ENCODE measurements at places on chromosomes 5 and 9. TPM values are rescaled to one million over a fixed set of nuclear protein-coding genes. Genes with fewer than 3 reads are reported as not detected.

- no peak for DNase-seq
- H3K36me3 ChIP-seq = no peaks in the 10 kb centered on the region
- no peak overlapping the region for H3K27ac ChIP-seq
- no peaks in the 10 kb centered on the region for H3K27me3 ChIP-seq
- H3K4me1 ChIP-seq = peaks cover 7% of the 10 kb centered on the region
Measured at GRCh38 chr9:27537027-27537435, 7.4 kb upstream of the MOB3B start.

- DNase-seq = no peak
- H3K27me3 ChIP-seq = no peaks in the 10 kb centered on the region
- H3K27ac ChIP-seq = no peak overlapping the region
- no peak overlapping the region for H3K4me3 ChIP-seq
- no peaks in the 10 kb centered on the region for H3K4me1 ChIP-seq
Measured at GRCh38 chr5:92409134-92409533, 1026.0 kb upstream of the ARRDC3 start.

Gene LCN1
- total RNA-seq = not detected

Gene LYRM7
- 12.0 TPM for total RNA-seq

DNA sequence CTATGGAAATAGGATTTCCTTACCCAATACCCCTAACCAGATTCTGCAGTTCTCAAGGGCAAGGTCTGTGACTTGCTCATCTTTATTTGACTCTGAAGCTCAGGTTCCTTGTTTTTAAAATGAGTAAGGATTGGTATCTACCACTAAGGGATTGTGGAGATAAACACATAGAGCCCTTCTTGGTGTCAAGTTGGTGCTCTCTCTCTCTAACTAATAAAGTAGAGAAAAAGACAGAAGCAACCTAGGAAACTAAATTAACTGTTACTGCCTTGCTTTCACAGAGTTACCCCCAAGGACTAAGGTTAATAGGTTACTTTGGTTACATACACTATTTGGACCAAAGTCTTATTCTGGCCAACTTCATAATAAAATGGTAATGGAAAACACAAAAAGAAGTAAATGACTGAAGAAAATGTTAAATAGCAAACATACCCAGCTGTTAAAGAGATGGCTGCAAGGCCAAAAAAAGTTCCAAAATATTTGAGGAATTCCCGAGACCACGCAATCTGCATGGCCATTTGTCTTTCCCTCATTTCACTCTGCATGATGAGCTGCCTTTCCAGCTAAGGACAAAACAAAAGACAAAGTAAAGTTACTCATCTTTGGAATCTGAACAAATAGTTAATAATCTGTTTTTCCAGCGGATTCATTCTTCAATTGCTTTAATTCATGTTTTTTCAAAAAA lies 21.8 kb upstream of the RLN1 start:
- no peak overlapping the region for H3K4me3 ChIP-seq
- H3K36me3 ChIP-seq = peaks cover 25% of the 10 kb centered on the region
- DNase-seq = no peak
- H3K27ac ChIP-seq = no peak overlapping the region
- peaks cover 9% of the 10 kb centered on the region for H3K4me1 ChIP-seq

- DNase-seq = no peak
- H3K4me3 ChIP-seq = no peak overlapping the region
- no peak overlapping the region for H3K27ac ChIP-seq
- peaks cover 11% of the 10 kb centered on the region for H3K4me1 ChIP-seq
- H3K36me3 ChIP-seq = peaks cover 2% of the 10 kb centered on the region
Measured at GRCh38 chr9:121398374-121398773, 28.3 kb upstream of the STOM start.

DNA sequence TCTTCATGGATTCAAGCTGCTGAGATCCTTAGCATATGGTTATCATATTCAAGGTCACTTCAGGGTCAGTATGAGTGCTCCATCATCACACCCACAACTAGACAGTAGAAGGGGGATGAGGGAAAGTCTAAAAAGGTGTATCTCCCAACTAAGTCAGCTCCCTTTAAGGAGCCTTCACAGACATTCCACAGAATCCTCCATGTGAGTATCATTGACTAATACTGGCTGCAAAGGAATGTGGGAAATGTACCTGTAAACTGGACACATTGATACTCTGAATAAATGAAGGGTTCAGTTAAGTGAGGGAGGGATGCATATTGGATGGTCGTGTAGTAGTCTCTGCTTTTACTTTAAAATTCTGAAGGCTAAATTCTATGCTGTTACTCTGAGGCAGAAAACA lies 330.7 kb downstream of the LRRC70 start:
- no peak overlapping the region for H3K4me3 ChIP-seq
- no peaks in the 10 kb centered on the region for H3K36me3 ChIP-seq
- H3K27me3 ChIP-seq = no peaks in the 10 kb centered on the region
- H3K27ac ChIP-seq = no peak overlapping the region
- H3K4me1 ChIP-seq = no peaks in the 10 kb centered on the region
- no peak for DNase-seq

Gene GCNT1
- 4.6 TPM for total RNA-seq

DNA sequence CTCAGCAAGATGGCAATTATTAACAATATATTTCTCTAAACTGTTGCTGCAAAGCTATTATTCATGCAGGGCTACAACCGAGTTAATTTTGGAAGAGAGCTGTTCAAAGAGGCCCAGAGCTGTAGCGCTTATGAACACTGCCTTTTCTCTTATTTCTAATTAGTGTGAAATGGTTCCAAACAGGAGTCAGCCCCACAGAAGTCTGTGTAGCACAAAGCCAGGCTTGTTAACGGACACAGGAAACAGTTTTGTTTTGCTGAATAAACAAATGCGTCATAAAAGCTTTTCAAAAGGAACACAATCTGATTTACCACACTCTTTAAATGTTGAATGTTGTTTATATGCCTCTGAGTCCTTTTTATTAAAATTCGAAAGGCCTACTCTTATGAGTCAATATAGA lies 396.5 kb downstream of the ANXA1 start:
- no peaks in the 10 kb centered on the region for H3K4me1 ChIP-seq
- no peaks in the 10 kb centered on the region for H3K27me3 ChIP-seq
- no peaks in the 10 kb centered on the region for H3K36me3 ChIP-seq
- no peak overlapping the region for H3K27ac ChIP-seq
- no peak for DNase-seq

Gene ARID3C
- 0.46 TPM for total RNA-seq

Gene CLIC3
- 4.4 TPM for total RNA-seq

Gene SV2C
- 0.07 TPM for total RNA-seq

DNA sequence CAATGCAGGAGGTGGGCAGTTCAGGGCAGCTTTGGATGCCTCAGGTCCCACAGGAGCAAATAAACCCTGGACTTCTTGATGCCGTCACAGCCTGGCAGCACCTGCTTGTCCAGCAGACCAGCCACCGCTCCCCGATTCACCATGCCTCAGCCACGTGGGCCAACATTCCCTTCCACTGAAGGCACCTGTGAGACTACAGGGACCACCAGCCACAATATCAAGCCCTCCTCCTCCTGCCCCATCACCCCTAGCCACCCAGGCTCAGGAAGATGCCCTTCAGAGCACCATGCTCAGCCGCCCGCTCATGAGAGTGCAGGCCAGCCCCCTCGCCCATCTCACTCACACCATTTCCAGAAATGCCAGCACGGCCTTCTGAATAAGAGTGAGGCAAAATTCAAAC lies 234.7 kb downstream of the SYK start:
- no peak for DNase-seq
- peaks cover 56% of the 10 kb centered on the region for H3K4me1 ChIP-seq
- no peaks in the 10 kb centered on the region for H3K27me3 ChIP-seq
- no peaks in the 10 kb centered on the region for H3K36me3 ChIP-seq
- H3K27ac ChIP-seq = peak overlapping the region; percentile 57

- peak overlapping the region; percentile 25 for H3K4me3 ChIP-seq
- no peak overlapping the region for H3K27ac ChIP-seq
- no peaks in the 10 kb centered on the region for H3K36me3 ChIP-seq
- H3K4me1 ChIP-seq = peaks cover 31% of the 10 kb centered on the region
- DNase-seq = no peak
- peaks cover 22% of the 10 kb centered on the region for H3K27me3 ChIP-seq
Measured at GRCh38 chr9:127926906-127927200, 3.7 kb downstream of the PIP5KL1 start.

- no peak for DNase-seq
- no peak overlapping the region for H3K27ac ChIP-seq
Measured at GRCh38 chr5:756171-756570, 28.4 kb downstream of the ZDHHC11B start.

DNA sequence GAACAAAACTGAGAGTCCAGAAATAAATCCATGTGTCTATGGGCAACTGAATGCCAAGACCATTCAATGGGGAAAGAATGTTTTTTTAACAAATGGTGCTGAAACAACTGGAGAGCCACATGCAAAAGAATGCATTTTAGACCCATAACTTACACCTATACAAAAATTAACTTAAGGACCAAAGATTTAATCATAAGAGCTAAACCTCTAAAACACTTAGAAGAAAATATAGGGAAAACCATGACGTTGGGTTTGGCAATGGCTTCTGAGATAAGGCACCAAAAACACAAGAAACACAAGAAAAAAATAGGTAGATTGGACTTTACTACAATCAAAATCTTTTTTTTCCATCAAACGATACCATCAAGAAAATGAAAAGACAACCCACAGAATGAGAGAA lies 48.4 kb upstream of the ANKRD33B start:
- no peaks in the 10 kb centered on the region for H3K36me3 ChIP-seq
- H3K4me3 ChIP-seq = no peak overlapping the region
- no peaks in the 10 kb centered on the region for H3K27me3 ChIP-seq
- H3K27ac ChIP-seq = no peak overlapping the region
- DNase-seq = no peak
- H3K4me1 ChIP-seq = no peaks in the 10 kb centered on the region

GRCh38 chr5:7868427-7868772 lies 431 bp downstream of the FASTKD3 start:
- H3K27ac ChIP-seq = peak overlapping the region; percentile 93
- H3K4me3 ChIP-seq = peak overlapping the region; percentile 94
- H3K36me3 ChIP-seq = peaks cover 44% of the 10 kb centered on the region
- peaks cover 67% of the 10 kb centered on the region for H3K4me1 ChIP-seq
- DNase-seq = no peak

Gene IFNB1
- not detected for total RNA-seq

DNA sequence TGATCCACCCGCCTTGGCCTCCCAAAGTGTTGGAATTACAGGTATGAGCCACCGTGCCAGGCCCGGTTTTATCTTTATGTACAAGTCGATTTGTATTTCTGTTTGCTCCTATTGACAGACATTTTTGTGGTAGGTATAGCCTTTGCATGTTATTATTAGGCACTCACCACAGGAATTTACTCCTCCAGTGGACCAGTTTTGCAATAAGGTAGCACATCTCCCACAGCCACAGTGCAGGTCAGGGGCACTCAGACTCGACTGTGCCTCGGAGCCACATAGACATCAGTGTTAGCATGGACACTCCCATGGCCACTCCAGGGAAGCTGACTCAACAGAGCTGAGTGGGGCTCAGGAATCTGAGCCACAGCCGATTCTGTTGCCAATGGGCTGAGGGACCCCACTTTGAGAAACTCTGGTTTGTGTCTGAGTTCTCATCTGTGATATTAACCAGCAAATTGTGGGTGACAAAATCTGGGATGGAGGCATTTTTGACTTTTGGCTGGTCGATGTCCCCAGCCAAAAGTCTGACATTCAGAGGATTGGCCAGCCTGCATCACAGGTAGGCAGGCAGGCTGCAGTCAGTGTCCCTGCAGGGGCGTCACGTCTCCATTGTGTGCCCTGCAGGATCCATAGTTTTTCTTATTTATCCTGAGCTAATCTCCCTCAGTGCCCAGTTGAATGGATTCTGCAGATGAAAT lies 15.0 kb upstream of the SHB start:
- H3K4me3 ChIP-seq = no peak overlapping the region
- H3K27ac ChIP-seq = no peak overlapping the region
- no peaks in the 10 kb centered on the region for H3K36me3 ChIP-seq
- DNase-seq = no peak
- peaks cover 2% of the 10 kb centered on the region for H3K4me1 ChIP-seq
- peaks cover 14% of the 10 kb centered on the region for H3K27me3 ChIP-seq

- H3K4me3 ChIP-seq = no peak overlapping the region
- peaks cover 6% of the 10 kb centered on the region for H3K36me3 ChIP-seq
- no peak overlapping the region for H3K27ac ChIP-seq
- DNase-seq = no peak
- no peaks in the 10 kb centered on the region for H3K4me1 ChIP-seq
Measured at GRCh38 chr5:61148515-61148914, 13.8 kb downstream of the SMIM15 start.

DNA sequence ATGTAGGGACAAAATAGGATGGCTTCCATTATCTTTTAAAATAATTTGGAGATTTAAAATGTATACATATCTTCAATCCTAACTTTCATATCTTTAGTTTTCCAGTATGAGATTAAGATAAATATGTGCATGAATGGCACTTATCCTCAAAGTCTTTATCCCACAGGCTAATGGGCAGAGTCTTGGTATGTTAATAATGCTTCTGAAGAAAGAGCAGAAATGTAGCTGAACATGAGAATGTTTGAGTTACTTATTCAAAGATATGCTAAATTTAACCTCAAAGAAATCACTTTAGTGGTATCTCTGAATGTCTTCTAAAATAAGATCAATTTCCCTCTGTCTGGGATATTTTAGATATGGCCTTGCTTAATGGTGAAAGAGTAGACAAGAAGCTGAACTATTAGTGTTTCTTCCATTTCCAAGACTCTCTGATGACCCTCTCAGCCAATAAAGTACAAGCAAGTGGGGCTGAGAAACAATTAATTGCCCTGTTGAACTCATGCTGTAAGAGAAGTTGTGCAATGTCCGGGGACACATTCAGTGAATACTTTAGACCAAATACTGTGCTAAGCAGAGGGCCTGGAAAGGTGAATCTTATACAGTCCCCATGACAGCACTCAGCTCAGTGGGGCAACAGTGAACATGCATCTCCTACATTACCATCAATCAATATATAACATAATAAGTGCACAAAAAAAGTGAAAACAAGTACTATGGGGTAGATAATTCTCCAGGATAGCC lies 50.0 kb upstream of the ADAMTSL1 start:
- H3K4me1 ChIP-seq = no peaks in the 10 kb centered on the region
- H3K4me3 ChIP-seq = no peak overlapping the region
- H3K27ac ChIP-seq = no peak overlapping the region
- no peak for DNase-seq

Gene GALNT12
- total RNA-seq = 10.1 TPM

- H3K27me3 ChIP-seq = no peaks in the 10 kb centered on the region
- no peak overlapping the region for H3K4me3 ChIP-seq
- no peak overlapping the region for H3K27ac ChIP-seq
- H3K36me3 ChIP-seq = no peaks in the 10 kb centered on the region
- no peak for DNase-seq
Measured at GRCh38 chr5:123771715-123772114, 259.7 kb downstream of the CSNK1G3 start.

- peaks cover 4% of the 10 kb centered on the region for H3K36me3 ChIP-seq
- H3K4me3 ChIP-seq = no peak overlapping the region
- no peak for DNase-seq
- peaks cover 42% of the 10 kb centered on the region for H3K4me1 ChIP-seq
- H3K27ac ChIP-seq = no peak overlapping the region
Measured at GRCh38 chr5:132013006-132013689, 1.7 kb upstream of the ACSL6 start.

Gene ADAMTS19
- not detected for total RNA-seq
